Posterior cingulate gyrus (tissue), 11 donors: ENCODE measurements at places on chromosomes 12 and 14.

- DNase-seq, result no peak
Observed at GRCh38 chr12:89319122-89319521, 33.2 kb downstream of the DUSP6 start.

DNA sequence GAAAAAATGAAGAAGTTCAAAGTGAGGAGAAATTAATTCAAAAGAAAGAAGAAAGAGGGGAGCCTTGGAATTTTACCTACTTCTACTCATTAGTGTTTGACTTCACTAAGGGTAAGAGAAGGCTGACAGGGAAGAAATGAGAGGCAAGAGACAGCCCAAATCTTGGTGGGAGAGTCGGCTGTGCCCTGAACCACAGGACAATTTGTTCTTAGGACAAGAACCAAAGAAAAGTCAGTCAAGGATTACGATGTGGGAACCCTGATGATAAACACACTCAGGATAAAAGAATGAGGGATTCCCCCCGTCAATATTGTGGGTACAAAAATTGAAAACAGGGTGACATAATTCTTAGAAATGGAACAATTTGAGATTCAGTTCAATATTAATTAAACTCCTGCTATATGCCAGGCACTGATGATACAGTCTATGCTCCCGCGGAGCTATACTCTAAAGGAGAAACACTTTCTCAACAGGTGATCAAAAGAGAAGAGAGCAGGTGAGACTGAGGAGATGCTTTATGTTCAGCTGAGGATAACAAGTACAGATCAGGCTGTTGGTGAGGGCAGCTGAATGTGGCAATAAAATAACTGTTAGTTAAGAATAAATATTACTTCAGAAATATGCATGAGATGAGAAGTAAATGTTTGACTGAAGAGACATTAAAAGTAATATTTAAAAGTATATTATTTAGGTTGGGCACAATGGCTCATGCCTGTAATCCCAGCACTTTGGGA lies 175.4 kb downstream of the SLC25A21 start:
- no peak for DNase-seq

DNA sequence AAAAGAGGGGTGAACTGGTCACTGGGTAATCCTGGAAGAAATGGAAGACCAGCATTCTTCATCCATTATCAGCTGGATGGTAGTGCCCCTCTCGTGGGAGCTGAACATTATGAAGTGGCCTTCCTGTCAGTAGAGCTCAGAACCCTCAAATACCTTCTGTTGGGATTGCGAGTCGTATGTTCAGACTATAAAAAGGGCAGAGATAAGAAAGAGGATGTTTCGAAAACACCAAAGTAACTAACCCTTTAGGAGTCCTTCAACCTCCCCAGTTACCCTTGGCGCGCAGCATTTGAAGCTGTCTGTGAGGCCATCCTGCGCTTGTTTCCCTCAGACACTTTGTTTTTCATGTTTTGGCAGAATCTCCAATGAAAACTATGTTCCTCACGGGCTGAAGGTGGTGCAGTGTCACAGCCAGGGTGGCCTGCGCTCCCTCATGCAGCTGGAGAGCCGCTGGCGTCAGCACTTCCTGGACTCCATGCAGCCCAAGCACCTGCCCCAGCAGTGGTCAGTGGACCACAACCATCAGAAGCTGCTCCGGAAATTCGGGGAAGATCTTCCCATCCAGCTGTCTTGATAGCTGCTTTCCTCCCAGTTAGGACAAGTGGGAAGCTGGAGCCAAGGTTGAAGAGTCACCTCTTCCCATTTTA lies 19.3 kb upstream of the GALNT16 start:
- DNase-seq, result no peak

- no peak for DNase-seq
Observed at GRCh38 chr12:57737467-57738460, 778 bp downstream of the AGAP2 start.

GRCh38 chr14:22314183-22314820 lies 274.7 kb downstream of the DAD1 start:
- DNase-seq, result no peak

GRCh38 chr12:23221066-23221465 lies 596.1 kb downstream of the ETNK1 start:
- DNase-seq, result no peak

DNA sequence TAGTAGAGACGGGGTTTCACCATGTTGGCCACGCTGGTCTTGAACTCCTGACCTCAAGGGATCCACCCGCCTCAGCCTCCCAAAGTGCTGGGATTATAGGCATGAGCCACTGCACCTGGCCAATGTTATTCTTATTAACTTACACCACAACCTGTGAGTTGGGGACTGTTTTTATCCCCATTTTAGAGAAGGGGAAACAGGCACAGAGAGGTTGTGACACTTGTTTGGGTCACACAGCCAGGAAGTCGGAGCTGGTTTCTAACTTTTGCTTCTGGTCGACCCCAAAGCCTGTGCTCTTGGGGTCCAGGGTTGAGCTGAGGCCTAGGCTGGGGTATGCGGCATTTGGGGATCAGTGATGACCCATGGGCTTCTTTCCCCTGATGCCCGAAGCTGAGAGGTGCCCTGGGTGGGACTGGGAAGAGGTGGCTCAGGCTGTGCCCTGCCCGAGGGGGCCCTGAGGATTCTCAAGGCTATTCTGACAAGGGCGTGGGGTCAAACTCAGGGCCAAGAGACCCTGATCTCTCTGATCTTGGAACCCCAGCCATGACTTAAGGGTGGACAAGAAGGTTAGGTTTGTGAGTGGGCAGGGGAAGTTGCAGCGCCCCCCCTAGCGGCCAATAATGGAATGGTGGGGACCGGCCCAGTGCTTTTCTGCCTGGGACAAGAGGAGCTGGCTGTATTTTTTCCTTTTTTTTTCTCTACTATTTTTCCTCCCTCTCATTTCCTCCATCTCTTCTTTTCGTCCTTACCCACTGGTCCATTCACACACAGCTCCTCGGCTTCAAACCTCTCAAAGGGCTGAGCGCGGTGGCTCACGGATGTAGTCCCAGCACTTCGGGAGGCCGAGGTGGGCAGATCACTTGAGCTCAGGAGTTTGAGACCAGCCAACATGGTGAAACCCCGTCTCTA lies 3.0 kb downstream of the SDSL start:
- DNase-seq, result peak; percentile 67

- DNase-seq, result no peak
Observed at GRCh38 chr14:64806202-64806861, 73.4 kb downstream of the SPTB start.

DNA sequence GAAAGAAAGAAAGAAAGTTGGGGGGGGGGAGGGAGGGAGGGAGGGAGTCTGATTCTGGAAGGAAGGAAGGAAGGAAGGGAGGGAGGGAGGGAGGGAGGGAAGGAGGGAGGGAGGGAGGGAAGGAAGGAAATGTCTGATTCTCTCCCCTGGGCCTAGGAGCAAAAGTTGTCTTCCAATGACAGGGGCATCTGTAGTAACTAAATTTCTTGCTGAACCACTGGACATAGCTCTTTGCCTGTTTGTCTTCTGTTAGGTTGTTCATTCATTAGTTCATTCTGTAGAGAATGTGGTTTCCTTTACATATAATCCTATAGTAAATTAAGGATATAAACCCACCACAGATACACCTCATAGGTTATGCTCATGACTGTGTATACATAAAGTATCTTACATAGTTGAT lies 59.9 kb downstream of the GPR68 start:
- DNase-seq, result no peak

GRCh38 chr12:123519141-123520001 lies 14.1 kb downstream of the RILPL1 start:
- peak; percentile 17 for DNase-seq

GRCh38 chr14:100982353-100982752 lies 78.8 kb upstream of the RTL1 start:
- DNase-seq, result no peak

DNA sequence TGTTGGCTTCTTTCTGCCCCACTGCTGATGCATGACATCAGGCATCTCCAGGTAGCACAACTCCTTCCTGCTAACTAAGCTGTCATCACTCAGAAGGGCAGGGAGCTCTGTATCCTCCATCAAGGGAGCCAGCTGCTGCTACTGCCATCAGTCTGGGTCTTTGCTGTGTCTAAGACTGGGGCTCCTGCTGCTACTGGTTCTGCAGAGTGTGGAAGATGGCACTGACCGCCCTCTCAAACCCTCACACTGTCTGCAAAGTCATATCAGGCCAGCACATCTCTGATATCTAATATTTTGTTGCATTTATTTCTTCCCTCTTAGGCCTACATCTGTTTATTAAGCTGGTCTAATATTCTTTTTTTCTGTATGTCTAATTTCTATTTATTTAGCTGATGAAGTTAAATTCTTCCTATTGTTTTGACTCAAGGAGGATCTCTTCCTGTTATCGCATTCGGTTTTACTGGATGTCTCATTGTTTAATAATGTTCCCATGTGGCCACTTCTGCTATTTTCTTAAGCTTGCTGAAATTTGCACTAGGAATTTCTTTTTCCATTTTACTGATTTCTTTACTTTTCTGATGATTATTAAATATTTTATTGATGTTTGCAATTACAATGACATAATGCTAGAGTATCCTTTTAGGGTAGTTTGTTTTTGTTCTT lies 7.6 kb upstream of the E2F7 start:
- no peak for DNase-seq

DNA sequence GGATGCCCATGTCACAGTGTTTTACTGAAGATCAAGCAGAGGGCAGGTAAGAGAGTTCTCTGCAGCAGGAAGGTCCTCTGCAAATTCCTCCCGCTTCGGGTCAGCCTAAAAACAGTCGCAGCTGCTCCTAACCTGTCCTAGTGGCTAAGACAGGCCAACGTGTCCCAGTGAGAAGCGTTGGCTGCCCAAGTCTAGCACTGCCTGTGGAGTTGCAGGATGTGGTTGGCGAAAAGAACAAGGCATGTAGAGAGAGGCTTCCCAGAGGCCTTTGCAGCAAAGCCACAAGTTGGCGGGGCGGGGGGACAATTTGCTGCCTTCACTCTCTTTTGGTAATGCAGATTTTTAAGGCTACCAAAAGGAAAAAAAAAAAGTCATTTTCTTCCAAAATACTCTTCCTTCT lies 340.1 kb downstream of the BCL11B start:
- no peak for DNase-seq

GRCh38 chr14:21133901-21134300 lies 22.0 kb downstream of the OR5AU1 start:
- no peak for DNase-seq

DNA sequence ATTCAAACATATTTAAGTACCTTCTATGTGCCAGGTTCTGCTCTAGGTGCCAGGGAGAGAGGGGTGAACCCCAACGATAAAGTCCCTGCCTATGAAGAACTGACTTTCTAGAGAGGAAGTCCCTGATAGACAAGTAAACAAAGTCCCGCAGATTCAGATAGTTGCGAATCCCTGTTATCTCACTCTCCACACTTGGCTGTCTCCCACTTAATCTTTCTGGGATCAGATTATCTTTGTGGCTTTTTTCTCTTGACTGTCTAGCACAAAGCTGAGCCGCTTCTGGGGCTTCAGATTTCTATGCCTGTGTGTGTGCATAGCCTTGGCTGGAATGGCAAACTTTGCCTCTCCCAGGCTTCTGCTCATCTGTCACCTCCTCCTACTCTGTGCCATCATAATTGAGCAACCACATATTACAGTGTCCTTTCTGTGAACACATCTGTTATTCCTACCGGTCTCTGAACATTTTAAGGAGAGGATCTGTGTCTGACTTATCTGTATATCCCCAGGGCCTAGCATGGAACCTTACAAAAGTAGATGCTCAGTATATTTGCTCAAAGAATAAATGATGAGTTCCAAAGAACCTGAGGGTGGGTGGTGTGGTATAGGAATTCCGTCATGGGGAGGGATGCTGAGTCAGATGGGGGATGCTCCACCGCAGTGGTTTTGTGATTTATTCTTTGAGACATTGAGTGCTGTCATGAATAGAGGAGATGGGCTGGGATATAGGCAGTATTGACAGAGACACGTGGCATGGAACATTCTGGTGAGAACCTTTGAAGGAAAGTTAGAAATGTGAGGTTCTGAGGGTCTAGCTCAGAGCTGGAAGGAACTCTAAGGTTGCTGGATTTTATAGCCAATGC lies 28.5 kb downstream of the RGS6 start:
- no peak for DNase-seq

- no peak for DNase-seq
Observed at GRCh38 chr12:69972136-69972535, 147.1 kb downstream of the MYRFL start.

- DNase-seq, result no peak
Observed at GRCh38 chr12:99911081-99911480, 73.7 kb downstream of the ANKS1B start.

DNA sequence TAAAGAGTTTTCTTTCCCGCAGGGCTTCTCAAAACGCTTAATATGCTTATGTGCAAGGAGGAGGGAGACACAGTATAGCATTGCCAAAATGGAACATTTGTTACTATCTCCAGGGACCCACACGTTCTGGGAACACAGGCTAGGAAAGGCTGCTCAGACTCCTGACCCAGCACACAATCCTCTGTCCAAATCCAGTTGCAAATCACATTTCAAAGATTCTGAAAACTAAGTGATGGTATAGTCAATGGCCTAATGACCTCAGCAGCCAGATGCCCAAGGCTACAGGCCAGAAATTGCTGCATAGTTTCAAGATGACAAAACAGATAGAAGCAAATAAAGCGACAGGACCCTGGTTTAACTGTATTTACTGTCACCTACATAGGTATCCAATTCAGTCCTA lies 97.0 kb upstream of the GRIP1 start:
- DNase-seq, result no peak

- no peak for DNase-seq
Observed at GRCh38 chr12:67676624-67677023, 28.1 kb downstream of the DYRK2 start.

- DNase-seq, result no peak
Observed at GRCh38 chr12:66662179-66662578, 16.7 kb downstream of the GRIP1 start.

DNA sequence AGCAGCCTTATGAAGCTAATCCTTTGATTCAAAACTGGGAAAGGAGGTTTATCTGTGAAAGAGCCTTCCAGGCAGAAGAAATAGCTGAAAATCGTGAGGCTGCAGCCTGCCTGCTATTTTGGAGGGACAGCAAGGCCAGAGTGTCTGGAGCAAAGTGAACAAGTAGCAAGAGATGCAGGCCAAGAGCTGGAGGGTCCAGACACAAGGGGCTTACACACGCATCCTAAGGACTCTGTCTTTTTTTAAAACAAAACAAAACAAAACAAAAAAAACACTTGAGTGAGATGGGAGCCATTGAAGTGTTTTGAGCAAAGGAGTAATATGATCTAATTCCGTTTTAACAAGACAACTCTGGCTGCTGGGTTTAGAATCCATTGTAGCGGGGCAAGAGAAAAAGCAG lies 76.4 kb upstream of the BCAT1 start:
- no peak for DNase-seq

- no peak for DNase-seq
Observed at GRCh38 chr12:6443361-6443983, 1.3 kb upstream of the CD27 start.

- DNase-seq, result peak; percentile 21
Observed at GRCh38 chr12:176321-177181, 37.4 kb downstream of the SLC6A12 start.

GRCh38 chr12:617304-617915 lies 45.8 kb downstream of the NINJ2 start:
- no peak for DNase-seq

DNA sequence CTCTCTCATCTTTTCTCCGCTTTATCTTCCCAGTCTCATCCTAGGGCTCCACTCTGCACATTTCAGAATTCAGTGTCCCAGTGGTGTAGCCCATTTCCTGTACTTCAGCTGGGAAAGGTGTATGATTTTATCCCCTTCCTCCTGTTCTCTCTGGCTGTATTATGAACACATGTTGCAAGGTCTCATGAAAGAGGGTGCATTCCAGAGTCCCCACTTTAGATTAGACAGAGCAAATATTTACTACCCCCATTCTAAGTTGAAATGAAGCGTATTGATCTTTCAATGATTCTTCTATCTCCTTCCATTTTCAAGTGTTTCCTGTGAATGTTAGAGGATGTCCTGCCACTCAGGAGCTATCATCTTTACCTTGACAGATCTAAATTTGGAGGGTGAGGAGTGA lies 123.2 kb downstream of the WIF1 start:
- DNase-seq, result no peak

- peak; percentile 85 for DNase-seq
Observed at GRCh38 chr12:128644664-128645296, 179.0 kb downstream of the SLC15A4 start.
